HS-5 (cell line): ENCODE measurements at places on chromosomes 16 and 17.
A peak's percentile ranks its signal among the peaks of the same experiment; 100 is the strongest.

- peak; percentile 94 for DNase-seq
These were observed 12.9 kb downstream of the TRIM37 start for GRCh38 chr17:59093702-59094231.

DNA sequence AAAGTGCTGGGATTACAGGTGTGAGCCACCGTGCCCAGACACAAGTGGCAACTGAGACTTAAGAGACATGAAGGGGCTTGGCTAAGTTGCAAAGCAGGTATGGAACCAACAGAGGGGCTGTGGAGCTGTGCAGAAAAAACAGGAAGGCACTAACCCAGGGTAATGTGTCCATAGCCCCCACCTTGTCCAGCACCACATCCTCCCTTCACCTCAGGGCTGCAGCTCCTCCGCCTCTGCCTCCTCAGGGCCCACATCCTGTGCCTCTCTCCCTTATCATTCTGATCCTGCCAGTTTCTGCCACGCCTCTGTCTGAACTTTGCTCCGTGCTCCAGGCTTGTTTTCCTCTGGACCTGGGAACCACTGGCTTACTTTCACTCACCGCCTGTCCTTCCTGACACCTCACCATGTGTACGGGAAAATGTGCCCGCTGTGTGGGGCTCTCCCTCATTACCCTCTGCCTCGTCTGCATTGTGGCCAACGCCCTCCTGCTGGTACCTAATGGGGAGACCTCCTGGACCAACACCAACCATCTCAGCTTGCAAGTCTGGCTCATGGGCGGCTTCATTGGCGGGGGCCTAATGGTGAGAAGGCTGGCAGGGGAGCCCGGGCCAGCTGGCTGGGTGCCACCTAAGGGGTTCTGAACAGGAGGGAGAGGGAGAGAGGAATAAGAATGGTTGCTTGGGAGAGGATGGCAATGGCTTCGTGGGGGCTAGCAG, at the start of gene TM4SF5:
TSS of gene TM4SF5 (plus strand) at position 368 of the 716 bp plus-strand sequence. CDS start at position 405, 37 bp downstream.
- DNase-seq, result no peak

- DNase-seq, result no peak
These were observed 1.8 kb downstream of the GJD3 start for GRCh38 chr17:40362696-40363110.

DNA sequence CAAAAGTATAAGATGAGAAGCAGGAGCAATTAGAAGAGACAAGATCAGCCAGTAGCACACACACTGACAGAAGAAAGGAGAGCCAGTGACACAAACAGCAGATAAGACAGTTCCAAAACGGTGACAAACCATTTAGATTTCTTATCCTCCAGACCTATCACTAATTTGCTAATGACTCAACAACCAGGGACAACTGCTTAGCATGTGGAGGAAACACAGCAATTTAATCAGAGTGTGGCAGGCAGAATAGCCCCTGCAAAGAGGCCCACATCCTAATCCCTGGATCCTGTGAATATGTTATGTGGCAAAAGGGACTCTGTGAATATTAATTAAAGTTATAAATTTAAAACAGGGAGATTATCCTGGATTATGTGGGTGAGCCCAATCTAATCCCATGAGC, 81.1 kb downstream of the CACNG1 start:
- no peak for DNase-seq

GRCh38 chr17:17032131-17032692, 10.0 kb upstream of the MPRIP start:
- no peak for DNase-seq

GRCh38 chr17:79695797-79696609, 34.7 kb upstream of the ENPP7 start:
- no peak for DNase-seq
